Foreskin melanocyte (primary cell): ENCODE measurements at places on chromosomes 4 and X.

GRCh38 chr4:10092481-10093270, 23.9 kb downstream of the WDR1 start:
- no peak for DNase-seq

GRCh38 chr4:15104825-15105224, 102.5 kb downstream of the CPEB2 start:
- no peak for DNase-seq

DNA sequence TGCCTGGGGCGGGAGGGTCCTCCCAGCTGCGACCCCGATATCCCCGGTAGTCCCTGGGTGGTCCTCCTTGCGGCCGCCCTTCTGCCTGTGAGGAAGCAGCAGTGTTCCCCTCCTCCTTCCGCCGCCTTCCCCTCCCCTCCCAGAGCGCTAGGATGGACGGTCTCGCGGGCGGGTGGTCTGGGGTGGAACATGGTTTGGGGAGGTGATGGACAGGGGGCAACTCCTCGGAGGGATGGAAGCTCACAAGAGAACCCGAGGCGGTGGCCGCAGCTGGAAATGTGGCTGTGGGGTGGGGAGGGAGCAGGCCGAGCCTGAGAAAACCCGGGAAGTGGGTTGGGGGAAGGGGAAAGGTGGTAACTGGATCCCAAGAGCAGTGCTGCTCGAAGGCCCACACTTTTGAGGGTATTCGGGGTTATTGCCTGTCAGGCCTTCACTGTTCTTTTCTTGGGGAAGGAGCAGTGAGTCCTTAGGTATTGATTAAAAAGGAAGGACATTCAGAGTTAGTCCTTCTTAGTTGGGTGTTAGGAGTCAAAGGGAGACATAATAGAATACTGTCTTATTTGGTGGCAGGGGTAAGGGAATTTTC, 581 bp downstream of the UBE2K start:
- no peak for DNase-seq

- no peak for DNase-seq
These were observed 448 bp downstream of the TLL1 start for GRCh38 chr4:165873298-165874071.

- no peak for DNase-seq
These were observed 81.6 kb downstream of the SORBS2 start for GRCh38 chr4:185730387-185730786.

DNA sequence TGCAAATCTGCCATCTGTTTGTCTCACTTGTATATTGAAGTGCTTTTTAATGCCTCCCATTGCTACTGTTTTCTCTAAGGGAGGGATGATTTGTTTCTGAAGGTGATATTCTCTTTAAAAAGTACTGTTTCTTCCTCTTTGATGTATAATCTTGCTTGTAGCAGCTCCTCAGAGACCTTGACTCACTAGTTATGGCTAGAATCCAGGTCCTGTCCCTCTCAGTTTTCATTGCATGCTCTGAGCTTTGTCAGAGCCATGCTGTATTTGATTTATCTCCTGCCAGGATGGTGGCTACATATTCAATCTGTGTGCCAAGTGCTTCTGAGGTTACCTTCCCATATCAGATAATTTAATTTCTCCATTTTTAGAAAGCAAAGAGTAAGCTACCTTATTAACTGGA, 56.0 kb downstream of the GLUD2 start:
- DNase-seq: no peak

GRCh38 chr4:153274967-153275366, 69.5 kb upstream of the MND1 start:
- no peak for DNase-seq

- DNase-seq: no peak
These were observed 134.5 kb upstream of the TLL1 start for GRCh38 chr4:165738571-165738970.

- DNase-seq: no peak
These were observed 814 bp upstream of the RBM47 start for GRCh38 chr4:40630335-40631021.

DNA sequence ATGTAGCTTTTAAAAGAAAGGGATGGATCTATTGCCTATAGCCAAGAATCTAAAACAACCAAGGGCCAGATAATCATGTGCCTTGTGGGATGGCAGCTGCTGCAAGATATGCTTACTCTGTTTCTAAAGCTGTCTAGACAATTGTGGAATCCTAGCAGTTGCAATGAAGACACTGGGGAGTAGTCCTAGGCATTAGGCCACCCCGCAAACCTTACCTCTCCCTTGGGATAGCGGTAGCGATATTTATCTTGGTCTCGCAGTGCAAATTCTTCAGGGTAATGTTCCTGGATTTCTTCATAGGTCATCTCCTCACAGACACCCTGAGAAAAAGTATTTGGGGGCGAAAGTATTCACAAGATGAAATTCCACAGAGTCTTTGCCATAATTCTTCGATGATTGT, 24.6 kb downstream of the TRO start:
- no peak for DNase-seq

- DNase-seq: no peak
These were observed 983.1 kb upstream of the PABPC4L start for GRCh38 chr4:135184715-135185114.

DNA sequence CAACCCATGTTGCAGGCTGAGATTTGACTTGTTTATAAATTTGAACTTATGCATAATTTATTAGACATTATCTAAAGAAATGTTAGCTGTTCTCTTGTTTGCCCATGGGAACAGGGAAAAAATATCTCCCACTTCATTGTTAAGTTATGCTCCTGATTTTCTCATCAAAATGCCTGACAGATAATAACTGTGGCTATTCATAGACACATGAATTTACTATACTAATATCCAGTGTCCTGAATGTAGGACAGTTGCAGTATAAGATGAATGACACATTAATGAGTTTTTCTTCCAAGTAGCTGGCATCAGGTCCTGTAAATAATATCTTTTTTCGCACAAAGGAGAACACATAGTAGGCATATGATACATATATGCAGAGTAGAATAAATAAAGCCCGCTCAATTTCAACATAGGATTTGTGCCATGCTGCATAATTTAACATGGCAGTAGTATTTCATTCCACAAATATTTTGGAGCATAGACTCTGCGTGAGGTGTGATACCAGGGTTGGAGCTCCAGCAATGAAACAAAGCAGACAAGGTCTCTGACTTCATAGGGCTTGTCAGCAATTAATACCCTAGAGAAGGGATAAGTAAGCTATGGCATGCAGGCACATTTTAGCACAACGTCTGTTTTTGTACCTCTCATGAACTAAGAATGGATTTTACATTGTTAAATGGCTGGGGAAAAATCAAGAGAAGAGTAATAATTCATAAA, 40.4 kb upstream of the DDX53 start:
- DNase-seq: no peak

- DNase-seq: no peak
These were observed 6.5 kb downstream of the TMEM150C start for GRCh38 chr4:82555276-82555675.

DNA sequence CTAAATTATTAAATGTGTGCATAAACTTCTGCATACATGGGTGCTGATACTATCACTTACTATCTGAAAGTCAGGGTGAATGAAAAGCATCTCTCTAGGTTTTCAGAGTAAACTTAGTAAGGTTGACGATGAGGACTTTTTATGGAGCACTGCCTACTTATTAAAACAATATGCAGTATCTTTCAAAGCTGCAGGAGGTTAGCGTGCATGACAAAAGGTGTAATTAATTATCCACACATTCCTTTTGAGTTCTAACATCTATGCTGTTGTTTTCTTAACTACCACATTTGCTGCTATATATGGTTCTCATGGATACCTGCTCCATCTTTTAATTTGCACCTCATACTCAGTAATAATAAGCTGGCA, 256.2 kb downstream of the FSTL5 start:
- DNase-seq: no peak

DNA sequence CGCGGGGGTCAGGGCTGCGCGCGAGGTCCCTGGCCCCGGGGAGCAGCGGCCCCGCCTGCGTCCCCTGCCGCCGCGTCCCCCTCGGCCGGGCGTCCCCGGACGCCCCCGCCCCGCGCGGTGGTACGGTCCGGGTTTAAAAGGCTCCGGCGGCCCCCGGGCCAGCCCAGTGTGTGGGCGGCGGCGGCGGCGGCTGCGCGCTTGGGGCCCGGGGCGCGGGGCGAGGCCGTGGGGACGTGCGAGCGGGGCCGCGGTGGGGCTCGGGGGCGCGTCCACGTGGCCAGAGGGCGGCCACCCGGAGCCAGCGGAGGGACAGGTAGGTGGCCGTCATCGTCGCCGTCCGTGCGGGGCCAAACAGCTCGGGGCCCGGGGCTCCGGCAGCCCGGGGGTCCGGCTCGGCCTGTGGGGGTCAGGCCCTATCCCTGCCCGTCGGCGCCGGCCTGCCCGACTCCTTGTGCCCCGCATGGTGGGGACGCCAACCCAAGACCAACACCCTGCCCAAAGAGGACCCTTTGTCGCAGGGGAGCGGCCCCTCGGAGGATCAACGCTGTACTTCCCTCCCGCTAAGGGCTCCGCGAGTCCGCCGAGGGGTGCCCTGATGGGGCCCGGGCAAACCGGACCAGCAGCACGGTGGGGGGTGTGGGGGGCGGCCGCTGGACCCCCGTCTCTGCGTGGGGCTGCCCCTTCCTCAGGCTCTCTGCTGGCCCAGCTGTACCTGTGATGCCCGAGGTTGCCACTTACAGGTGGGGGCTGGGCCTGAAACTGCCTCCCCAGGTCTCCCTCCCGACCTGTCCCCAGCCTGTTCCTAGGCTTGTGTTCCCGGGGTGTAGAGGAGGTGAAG, at the start of gene PLXNA3:
TSS of gene PLXNA3 (plus strand) at position 166 of the 838 bp plus-strand sequence. CDS start 1,903 bp downstream, outside the sequence.
- no peak for DNase-seq

DNA sequence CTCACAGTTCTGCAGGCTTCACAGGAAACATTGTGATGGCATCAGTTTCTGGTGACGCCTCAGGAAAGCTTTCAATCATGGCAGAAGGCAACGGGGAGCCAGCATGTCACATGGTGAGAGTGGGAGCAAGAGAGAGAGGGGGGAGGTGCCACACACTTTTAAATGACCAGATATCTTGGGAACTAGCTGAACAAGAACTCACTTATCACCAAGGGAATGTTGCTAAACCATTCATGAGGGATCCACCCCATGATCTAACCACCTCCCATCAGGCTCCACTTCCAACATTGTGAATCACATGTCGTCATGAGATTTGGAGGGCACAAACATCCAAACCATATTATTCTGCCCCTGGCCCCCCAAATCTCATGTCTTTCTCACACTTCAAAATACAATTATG, 43.3 kb upstream of the GPR173 start:
- DNase-seq: no peak

- DNase-seq: no peak
These were observed 274 bp upstream of the ERVMER34-1 start for GRCh38 chr4:52751487-52751911.

DNA sequence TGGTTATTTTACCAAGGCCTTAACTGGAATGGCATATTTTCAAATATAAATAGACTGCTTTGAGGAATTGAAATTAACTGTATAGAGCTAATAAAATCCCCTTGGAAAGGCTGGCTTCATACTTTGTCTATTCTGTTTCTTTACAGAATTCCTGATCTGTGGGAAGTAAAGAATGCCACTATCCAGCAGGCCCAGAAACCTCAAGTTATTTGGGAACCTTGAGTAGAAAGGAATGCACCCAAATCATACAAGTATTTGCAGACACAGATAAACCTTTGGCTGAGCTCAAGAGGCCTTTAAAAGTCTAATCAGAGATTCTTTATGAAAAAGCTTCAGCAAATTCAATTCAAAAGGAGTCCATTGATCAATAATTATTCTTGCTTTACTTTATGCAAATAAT, 975.7 kb upstream of the PABPC4L start:
- no peak for DNase-seq

- no peak for DNase-seq
These were observed 369.8 kb downstream of the DTHD1 start for GRCh38 chr4:36651253-36651652.

DNA sequence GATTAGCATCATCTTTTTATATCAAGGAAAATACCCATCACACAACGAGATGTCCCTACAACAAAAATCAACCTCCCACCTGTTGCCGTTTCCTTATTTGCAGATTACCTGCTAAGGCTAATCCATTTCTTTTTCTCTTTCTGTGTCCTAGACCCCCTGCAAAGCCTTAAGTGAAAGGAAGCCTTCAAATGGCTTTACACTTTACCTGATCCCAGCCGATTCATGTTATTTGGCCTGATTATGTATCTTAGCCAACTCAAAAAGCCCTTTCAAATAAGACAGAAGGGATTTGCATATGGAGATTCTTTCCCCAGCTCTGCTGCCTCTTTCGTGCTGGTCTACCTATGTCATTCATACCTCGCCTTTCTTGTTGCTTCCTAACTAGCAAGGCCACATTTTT, 14.4 kb downstream of the ABCG2 start:
- DNase-seq: no peak

- no peak for DNase-seq
These were observed 14.7 kb upstream of the PDE6B start for GRCh38 chr4:610411-611261.

DNA sequence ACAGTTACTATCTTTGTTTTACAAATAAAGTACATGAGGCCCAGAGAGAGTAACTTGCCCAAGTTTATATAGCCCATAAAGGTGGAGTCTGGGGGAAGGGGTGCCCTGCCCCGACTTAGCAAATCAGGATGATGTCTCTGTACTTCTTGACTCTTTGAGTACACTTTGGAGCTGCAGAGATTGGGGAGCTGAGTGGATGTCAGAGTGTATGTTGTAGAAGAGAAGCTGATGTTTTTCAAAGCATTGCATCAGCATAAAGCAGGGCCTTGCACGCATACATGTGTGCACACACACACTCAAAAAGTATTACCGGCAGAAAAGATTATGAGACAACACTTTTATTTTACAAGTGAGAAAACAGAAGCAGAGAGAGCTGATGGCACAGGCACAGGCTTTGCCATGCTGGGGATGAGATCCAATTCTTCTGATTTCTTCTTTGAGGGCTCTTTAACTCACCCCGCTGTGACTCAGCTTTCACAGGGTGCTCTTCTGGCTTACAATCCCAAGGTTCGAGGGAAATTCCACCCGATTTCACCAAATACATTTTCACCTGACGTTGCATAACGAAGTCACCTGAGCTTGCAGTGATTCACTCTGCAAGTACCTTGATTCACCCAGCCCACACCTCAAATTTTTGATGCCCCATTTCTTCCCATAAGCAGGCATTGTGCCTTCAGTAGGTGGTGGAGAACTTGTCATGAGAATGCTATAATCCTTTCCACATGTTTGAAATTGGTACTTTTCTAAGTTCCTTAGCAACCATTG, 292.8 kb upstream of the BOD1L1 start:
- no peak for DNase-seq

GRCh38 chr4:36006226-36006625, 238.1 kb downstream of the ARAP2 start:
- peak; percentile 6 for DNase-seq

GRCh38 chr4:148069086-148069894, 337.4 kb downstream of the ARHGAP10 start:
- DNase-seq: no peak

GRCh38 chr4:68927165-68927564, 24.4 kb downstream of the UGT2A3 start:
- DNase-seq: no peak

DNA sequence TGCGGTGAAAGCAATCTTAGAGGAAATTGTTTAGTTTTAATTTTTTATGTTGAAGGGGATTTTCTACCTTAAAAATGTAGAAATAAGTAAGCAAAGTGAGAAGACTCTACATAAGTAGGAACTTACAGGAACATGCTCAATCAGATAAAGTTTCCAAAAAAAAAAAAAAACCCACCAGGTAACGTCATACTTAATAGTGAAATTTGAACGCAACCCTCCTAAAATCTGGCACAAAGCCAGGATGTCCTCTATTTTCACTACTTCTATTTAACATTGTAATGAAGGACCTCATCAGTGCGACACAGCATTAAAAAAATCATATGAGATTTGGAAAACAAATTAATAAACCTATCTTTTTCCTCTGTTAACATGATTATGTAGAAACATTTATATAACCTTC, 135.0 kb upstream of the FAT4 start:
- DNase-seq: no peak

GRCh38 chrX:134933911-134934310, 56.9 kb upstream of the SMIM10 start:
- no peak for DNase-seq
